Psoas muscle (tissue), 8 donors: ENCODE measurements at places on chromosomes 2 and 18. TPM values are rescaled to one million over a fixed set of nuclear protein-coding genes. Genes with fewer than 3 reads are reported as not detected.

GRCh38 chr2:57886161-57886786, 160.3 kb upstream of the VRK2 start:
- DNase-seq, result no peak

GRCh38 chr2:231104115-231104713, 20.6 kb downstream of the HTR2B start:
- peak; percentile 23 for DNase-seq

GRCh38 chr2:227657199-227657845, 9.3 kb upstream of the SCYGR5 start:
- DNase-seq, result no peak

The HK2 gene
- total RNA-seq, result 97.7 TPM
